ENCODE measurements at places on chromosomes 11 and 22.
A peak's percentile ranks its signal among the peaks of the same experiment; 100 is the strongest.

GRCh38 chr11:125372088-125372487, 124.0 kb downstream of the FEZ1 start:
- no peak for DNase-seq

DNA sequence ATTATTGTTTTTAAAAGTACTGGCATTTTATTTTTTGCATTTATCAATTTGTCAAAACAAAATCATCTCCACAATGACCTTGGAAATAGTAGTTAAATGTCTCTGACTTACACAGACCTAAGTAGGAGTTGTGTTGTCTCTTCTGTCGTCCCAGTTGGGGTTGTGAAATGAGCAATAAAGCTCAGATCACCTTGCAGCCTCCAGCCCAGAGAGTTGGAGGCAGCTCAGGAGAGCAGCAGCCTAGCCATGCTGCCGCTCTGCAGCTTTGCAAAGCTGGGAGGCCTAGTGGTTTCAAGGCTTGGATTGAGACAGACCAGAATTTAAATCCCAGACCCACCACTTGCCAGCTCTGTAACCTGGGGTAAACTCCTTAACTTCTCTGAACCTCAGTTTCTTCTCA, 65.2 kb upstream of the CRYBB3 start:
- no peak for DNase-seq

DNA sequence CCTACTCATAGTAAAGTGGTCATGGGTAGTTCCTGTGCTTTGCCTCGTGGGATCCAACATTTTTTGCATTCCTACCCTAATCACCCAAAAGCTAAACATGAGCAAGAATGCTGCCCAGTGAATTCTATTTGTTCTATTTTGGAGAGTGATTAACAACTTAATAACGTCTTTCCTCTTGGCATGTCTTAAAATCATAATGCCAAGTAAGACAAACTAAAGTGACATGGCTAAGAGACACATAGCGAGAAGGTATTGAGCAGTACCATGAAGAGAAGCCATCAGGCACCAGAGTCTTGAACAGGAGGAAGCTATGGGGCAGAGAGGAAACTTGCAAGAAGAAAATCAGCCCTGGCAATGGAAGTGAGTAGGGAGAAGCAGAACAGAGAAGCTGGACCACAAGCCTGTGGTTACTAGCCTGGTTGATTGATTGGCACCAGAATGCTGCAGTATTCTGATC, 32.0 kb downstream of the EXPH5 start:
- no peak for DNase-seq

- DNase-seq: no peak
Observed at GRCh38 chr11:124983674-124984511, 29.9 kb downstream of the CCDC15 start.

DNA sequence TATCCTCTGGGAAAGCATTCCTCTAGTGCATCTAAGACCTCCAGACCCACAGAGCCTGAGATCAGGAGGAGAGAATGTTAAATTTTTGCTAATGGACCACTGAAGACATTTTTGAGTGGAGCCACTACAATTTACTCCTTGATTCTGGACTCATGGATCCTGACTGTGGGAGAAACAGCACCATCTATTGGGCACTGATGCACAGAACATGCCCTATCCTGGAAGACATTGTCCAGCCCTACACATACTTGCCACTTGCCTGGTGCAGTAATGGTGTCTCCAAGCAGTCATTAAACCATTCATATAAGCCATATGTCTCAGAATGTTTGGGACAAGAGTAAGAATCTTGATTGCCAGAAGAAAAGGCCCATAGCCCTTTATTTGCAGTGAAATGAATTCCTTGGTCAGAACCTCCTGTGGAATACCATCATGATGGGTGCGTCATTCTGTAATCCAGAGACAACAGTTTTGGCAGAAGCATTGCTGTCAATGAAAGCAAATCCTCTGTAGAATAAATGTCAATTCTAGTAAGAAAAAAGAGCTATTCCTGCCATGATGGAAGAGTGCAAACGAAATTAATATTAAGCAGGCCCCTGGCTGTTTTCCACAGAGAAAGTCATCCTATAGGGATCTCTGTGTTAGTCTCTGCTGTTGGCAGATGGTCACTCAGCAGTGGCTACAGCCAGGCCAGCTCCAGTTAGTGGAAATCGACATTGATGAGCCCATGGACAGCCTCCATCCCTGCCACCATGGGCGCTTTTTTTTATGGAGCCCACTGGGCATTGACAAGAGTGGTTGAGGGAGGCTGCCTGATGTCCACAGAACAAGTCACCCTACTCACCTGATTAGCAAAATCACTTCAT, 43.5 kb downstream of the GGTLC2 start:
- no peak for DNase-seq

DNA sequence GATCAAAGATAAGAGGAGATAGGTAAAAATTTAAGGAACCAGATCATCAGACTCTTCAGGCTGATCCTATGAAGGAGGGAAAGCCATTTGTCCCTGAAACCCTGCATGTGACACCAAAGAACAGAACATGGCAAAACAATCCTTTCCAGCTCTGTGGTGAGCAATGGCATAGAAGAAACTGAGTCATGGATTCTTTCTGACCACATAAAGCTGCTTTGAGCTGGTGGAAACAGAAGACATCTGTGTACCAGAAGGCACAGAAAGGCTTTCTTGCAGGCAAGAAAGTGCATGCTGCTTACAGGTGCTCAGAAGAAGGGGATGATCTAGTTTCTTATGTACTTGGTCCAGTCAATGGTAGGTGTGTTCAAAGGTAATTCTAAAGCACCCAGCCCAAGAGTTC, 45.0 kb upstream of the APOA1 start:
- no peak for DNase-seq

- no peak for DNase-seq
Observed at GRCh38 chr11:36268337-36268985, 20.8 kb downstream of the COMMD9 start.

DNA sequence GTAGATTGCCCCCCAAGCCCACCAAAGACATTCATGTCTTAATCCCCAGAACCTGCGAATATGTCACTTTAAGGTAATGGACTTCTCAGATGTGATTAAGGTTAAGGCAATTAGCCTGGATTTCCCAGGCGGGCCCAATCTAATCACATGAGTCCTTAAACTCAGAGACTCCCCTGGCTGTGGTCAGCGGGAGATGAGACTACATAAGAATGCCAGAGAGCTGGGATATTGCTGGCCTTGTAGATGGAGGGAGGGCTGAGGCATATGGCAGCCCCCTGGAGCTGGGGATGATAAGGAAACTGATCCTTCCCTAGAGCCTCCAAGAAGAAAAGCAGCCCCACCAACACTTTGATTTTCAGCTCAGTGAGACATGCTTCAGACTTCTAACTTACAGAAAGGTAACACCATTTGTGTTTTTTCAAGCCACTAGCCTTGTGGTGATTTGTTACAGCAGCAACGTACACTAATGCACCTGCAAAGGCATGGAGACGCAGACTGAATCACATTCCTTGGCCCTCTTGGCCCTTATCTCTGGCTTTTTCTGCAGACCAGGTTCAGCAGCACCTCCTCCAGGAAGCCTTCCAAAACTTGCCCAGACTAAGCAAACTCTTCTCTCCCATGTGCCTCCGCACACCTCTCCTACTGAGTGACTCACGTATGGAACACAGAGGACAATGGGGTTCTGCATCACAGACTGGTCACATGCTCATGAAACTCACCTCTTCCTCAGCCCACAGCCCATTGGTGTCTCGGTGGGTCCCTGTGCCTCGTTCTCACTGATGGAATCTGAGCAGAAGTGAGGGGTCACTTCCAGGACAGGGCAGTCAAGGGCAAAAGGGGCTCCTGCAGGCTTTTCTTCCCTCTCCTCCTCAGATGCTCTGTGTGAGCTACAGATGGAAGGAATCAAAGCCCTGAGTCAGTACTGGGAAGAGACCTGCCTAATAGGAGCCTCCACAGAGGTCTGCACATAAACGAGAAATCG, 86.3 kb upstream of the HMGXB4 start:
- no peak for DNase-seq

GRCh38 chr11:69915151-69915500, 95.9 kb upstream of the FGF3 start:
- DNase-seq: no peak

DNA sequence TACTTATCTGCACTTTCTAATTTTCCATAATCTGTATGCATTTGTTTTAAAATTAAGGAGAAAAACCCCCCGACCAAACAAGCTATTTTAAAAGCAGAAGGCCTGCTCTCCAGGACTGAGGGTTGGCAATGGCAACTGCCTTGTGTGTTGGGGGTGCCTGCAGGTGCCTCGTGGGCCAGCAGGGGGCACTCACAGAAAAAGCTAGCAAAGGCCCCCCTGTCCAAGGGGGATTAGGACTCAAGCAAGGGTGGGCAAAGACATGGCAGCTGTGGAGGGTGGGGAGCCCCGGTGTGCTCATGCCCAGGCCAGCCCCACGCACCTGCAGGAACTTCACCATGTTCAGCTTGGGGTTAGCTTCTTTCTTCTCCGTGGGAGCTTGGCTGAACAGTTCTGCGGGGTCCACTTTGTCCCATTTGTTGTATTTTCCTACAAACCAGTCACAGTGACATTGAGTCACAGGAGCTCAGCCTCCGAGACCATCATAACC, 10.3 kb downstream of the TOP3B start:
- DNase-seq: peak; percentile 39

GRCh38 chr22:28419919-28420318, 259.7 kb downstream of the TTC28 start:
- no peak for DNase-seq

DNA sequence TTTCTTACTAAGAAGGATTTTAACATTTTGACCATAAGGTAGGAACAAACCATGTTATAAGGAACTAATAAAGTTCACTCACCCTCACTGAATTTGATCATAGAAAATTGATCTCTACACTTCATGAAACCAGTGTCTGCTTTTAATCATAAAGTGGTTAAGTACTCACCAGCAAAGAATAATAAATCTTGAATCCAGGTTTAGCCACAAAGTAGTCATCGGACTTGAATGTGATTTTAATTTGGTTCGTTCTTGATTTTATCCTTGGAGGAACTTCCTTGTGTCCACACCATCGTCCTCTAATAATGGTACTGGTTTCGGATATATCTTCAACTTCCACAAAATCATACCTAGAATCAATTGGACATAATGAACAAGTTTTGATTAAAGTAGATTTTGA, 40.5 kb upstream of the DDI1 start:
- no peak for DNase-seq

DNA sequence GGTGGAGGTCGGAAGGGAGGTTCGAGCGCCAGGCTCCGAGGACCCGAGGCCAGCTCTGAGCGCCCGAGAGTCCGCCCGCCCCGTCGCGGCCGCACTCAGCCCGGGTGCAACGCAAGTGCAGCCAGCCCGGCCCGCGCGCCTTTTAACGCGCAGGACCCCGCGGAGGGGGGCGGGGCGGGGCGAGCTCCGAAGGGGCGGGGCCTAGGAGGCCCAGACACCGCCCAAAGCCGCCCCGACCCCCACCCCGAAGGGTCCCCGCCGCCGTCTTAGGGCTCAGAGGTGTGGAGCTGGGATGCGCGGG, at the start of gene PHOX2A:
Gene PHOX2A, minus strand, starts transcription at position 117 of the 301 bp plus-strand sequence. CDS start 172 bp downstream, outside the sequence.
- DNase-seq: no peak

DNA sequence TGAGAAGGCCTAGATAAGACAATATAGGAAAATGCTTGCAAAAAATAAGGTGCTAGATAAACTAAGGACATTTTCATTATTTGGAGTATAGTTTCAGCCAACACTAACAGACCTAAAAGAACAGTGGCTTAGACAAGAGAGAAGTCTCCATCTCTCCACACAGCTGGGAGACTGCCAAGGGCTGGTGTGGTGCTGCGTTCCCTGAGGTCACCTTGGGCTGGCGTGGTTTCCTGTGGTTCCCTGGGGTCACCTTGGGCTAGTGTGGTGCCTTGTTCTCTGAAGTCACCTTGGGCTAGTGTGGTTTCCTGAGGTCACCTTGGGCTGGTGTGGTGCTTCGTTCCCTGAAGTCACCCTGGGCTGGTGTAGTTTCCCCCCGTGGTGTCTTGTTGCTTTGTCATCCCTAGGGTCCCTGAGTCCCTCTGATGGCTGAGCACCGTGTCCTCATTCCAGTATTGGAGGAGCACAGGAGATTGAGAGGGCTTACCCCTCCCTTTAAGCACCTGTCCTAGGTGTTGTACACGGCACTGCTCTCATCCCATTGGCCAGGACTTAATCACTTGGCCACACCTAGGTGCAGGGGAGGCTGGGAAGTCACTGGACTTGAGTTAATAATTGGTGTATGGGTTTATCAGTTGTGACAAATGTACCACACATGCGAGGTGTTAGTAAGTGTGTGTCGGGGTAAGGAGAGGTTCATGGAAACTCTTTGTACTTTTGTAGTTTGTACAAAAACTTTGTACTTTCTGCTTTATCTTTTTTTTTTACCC, 14.9 kb downstream of the SAMM50 start:
- DNase-seq: no peak

DNA sequence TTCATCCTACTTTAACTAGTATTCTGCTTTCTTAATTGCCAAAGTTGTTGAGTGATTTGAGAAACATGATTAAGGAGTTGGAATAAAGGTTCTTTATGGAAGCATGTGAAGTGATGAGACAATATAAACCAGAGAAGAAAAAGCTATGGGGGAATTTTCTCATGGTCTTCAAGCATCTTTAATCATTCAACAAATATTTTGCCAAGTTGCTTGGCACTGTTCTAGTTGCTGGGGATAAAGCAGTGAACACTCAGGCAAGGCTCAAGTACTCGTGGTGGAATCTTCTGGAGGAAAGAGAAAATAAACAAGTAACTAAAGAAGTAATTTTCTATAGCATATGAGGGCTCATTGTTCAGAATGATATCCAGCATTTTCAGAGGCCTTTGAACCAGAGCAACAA, 9.2 kb upstream of the PIWIL4 start:
- no peak for DNase-seq

DNA sequence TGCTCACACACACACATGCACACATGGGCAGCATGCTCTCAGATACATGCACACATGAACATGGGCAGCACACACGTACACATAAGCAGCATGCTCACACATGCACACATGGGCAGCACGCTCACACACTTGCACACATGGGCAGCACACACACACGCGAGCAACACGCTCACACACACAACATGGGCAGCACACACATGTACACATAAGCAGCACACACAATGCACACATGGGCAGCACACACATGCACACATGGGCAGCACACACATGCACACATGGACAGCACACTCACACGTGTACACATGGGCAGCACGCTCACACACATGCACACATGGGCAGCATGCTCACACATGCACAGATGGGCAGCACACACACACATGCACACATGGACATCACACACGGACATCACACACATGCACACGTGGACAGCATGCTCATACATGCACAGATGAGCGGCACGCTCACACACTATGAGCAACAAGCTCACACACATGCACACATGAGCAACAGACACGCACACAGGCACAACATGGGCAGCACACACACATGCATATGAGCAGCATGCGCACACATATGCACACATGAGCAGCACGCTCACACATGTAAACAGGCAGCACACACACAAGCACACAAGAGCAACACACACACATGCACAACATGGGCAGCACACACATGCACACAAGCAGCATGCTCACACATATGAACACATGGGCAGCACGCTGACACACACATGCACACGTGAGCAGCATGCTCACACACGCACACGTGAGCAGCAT, 43.0 kb downstream of the RTN4R start:
- DNase-seq: no peak

GRCh38 chr22:24938741-24939341, 7.7 kb downstream of the LHFPL7 start:
- no peak for DNase-seq

Measured in stimulated activated CD4-positive, alpha-beta T cell treated with anti-CD3 and anti-CD28 coated beads, Interleukin-15, amount 100 ng/mL, for 1 hour (primary cell).